ENCODE measurements at places on chromosomes 11 and 22.

GRCh38 chr11:119210050-119210449 is 3.9 kb downstream of the CBL start:
- no peak for DNase-seq

DNA sequence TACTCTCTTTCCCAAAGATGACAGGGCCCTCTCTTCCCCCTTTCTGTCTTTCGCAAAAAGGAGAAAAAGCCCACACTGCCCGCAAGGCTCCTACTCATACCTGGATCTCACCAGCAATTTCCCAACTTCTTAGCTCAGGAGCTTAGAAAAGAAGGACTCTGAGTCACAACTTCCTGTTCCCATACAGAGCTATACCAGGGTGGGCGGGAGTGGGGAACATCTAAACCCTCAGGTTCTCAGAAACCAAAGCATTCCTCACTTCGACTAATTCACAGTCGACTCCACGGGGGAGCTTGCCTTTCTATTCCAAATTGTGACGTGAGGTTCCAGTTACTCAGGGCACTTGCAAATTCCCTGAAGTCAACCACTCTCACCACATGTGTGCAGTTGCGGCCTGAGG is 61.9 kb downstream of the MTNR1B start:
- no peak for DNase-seq

- DNase-seq: no peak
Observed at GRCh38 chr22:32644252-32645100, 157.0 kb upstream of the TIMP3 start.

DNA sequence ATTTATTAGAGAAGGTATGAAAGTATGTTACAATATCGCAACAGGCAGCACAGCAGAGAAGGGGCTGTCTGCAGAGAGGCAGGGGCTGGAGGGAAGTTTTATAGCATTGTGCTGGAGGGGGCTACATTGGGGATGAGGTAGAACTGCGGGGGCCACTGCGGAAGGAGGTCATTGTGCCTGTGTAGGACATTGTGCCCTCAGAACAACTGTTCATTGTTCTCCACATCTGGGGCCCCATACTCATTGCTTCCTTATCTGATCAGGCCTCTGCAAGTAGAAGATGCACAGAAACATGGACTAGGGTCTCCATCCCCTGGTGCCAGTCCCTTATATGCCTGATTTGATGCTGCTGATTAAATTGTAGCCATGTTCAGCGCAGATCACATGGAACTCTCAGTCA is 12.1 kb downstream of the NADSYN1 start:
- no peak for DNase-seq

GRCh38 chr11:123085497-123085896 is 23.6 kb upstream of the HSPA8 start:
- no peak for DNase-seq

- no peak for DNase-seq
Observed at GRCh38 chr11:12196872-12197271, 86.5 kb downstream of the MICAL2 start.

DNA sequence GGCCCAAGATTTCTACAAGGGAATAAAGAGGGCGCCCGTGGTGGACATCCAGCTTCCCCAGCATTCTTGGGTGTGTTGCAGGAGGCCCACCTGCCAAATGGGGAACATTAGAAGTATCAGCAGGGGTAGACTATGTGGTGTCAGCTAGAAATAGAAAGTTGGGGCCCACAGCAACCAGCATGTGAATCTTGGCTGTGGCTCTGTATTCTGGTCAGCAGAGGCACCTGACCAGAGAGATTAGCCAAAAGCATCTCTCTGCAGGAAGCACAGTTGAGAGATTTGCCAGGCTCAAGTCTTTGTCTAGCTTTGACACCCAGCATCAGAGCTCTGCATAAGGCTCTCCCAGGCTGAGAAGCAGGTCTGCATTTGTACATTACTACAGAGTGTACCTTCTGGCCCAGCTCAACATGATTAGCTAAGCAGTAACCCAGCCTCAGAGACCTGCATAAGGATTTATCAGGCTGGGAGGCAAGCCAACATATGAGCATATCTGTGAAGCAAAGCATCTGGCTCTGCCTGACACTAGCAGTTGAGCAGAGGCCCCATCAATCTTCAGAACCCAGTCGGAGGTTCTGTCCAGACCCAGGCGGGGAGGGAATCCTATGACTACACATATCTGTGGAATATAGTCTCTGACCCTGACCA is 79.9 kb downstream of the MS4A13 start:
- no peak for DNase-seq

- DNase-seq: no peak
Observed at GRCh38 chr11:74636630-74637184, 44.3 kb downstream of the POLD3 start.

DNA sequence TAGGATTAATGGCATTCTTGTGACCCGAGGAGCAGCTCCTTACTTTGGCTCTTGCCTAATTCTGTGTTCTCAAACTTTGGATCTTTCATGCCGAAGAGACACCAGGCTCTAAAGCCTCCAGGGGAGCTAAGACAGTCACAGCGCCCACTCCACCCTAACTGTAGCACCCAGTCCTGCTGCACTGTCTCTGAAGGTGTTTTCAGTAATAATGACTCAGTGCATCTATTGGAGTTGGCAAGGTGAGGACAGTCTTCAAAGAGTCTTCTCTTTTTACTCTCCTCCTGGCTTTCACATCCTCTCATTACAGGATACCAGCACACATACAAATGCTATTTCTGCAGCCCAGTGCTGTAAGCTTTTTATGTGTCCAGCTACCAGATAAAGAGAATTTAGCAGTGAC is 69.4 kb downstream of the PPFIBP2 start:
- DNase-seq: no peak

DNA sequence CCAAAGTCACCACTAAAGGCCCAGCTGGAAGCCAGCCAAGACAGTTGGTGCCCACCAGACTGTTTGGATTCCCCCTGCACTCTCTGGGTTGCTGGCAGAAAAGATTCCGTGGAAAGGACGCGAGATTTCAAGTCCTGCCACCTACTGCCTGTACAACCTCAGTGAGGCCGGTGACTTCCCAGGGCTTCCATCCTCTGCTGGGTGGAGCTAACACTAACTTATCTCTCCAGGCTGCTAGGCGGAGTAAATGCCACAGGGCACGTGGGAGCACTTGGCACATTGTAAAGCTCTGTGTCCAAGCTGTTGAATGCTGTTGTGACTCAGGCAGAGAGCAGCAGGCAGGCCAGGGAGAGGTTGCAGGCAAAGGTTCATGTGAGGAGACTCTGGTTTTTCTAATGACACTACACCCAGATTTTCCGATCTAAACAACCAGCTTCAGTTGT is 50.9 kb upstream of the CDON start:
- DNase-seq: no peak

DNA sequence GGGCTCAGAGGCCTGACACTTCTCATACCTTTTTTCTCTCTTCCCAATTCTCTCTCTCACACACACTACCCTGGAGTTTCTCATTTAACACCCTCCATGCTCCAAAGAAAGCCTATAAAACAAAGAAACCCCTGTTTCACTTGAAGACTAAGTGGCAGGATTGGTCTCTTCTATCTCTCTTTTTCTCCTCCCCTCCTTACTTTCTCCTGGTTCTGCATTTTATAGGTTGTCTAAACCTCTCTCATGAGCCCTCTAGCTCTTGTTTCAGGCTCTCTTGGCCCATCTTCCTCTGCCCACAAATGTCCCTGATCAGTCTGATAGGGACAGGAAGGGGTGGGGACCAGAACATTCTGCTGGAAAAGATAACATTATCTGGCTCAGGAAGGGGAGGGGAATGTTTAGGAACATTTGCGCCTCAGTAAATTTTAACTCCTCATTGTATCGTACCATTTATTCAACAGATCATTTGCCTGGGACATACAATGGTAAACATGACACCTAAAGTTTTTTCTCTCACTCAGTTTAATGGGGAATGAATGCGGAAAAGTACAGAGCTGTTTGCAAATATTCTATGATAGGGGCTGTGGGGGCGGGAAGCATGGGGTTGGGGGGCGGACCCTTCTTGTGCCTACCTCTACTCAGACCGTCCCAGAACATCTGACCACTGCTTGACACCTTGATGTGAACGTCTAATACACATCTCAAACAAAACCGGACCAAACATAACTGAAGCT is 10.8 kb downstream of the CRYBA4 start:
- no peak for DNase-seq

Measured in NCI-H1436 treated with DMSO at 0.1 percent for 48 hours (cell line).